ENCODE measurements at places on chromosomes 5 and 9. TPM values are rescaled to one million over a fixed set of nuclear protein-coding genes. Genes with fewer than 3 reads are reported as not detected.

The MPDZ gene
- not detected for total RNA-seq

- no peaks in the 10 kb centered on the region for H3K27me3 ChIP-seq
- peaks cover 40% of the 10 kb centered on the region for H3K36me3 ChIP-seq
- peaks cover 57% of the 10 kb centered on the region for H3K4me1 ChIP-seq
- H3K4me3 ChIP-seq = peak overlapping the region; percentile 100
- DNase-seq = peak; percentile 28
Measured at GRCh38 chr9:70410368-70410767, 4.1 kb downstream of the KLF9 start.

GRCh38 chr9:72827950-72828731 is 124.7 kb downstream of the ALDH1A1 start:
- no peak overlapping the region for H3K27ac ChIP-seq
- no peaks in the 10 kb centered on the region for H3K36me3 ChIP-seq
- no peak for DNase-seq
- no peaks in the 10 kb centered on the region for H3K27me3 ChIP-seq
- no peak overlapping the region for H3K4me3 ChIP-seq
- no peaks in the 10 kb centered on the region for H3K4me1 ChIP-seq

The FOXD4 gene
- total RNA-seq = not detected

The BHMT gene
- not detected for total RNA-seq

DNA sequence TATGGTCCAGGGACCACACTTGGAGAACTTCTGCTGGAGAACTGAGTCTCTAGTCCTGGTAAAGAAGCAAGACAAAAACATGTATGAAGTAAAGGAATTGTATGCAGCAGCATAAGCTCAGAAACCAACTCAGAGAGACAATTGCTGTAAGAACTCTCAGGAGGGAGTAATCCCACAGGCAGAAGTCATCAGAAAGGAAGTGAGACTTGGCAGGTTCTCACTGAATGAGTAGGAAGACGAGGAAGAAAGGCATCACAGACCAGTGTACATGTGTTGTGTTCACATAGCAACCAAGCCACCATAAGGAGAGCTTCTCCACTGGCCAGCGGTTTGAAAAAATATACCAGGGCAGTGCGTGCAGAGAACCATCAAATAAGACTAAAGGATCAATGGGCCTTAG is 57.9 kb upstream of the FST start:
- H3K36me3 ChIP-seq = no peaks in the 10 kb centered on the region
- H3K4me3 ChIP-seq = no peak overlapping the region
- no peaks in the 10 kb centered on the region for H3K4me1 ChIP-seq
- no peak overlapping the region for H3K27ac ChIP-seq
- DNase-seq = no peak

Data from activated naive CD4-positive, alpha-beta T cell treated with anti-CD3 and anti-CD28 coated beads for 36 hours (primary cell).